Activated effector memory CD4-positive, alpha-beta T cell treated with anti-CD3 and anti-CD28 coated beads, Interleukin-2, amount 50 U/mL, for 16 hours (primary cell): ENCODE measurements at places on chromosomes 4 and X.

- no peak for DNase-seq
Observed at GRCh38 chr4:160371446-160371845, 1268.6 kb downstream of the RAPGEF2 start.

GRCh38 chrX:31219174-31219573 is 147.3 kb upstream of the FTHL17 start:
- DNase-seq, result no peak

- no peak for DNase-seq
Observed at GRCh38 chr4:2871911-2872310, 28.3 kb downstream of the ADD1 start.

GRCh38 chr4:40840985-40841571 is 91.3 kb downstream of the NSUN7 start:
- DNase-seq, result peak; percentile 88

DNA sequence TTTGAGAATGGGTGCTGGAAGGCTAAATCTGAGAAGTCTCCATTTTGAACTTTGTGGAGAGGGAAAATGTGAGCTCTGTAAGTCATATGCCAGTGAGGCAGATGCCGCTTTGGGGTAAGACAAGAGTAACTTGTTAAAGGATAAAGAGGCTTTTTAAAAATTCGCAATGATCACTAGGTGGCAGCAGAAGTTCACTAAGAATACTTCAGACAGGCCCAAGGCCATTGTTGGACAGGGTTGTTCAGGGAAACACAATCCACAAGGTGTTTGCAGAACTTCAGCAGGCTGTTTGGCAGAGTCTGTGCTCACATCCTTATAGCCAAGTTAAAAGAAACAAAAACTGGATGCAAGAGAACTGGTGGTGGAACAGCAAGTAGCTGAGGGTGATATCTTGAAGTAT is 13.7 kb upstream of the PIGA start:
- DNase-seq, result no peak

DNA sequence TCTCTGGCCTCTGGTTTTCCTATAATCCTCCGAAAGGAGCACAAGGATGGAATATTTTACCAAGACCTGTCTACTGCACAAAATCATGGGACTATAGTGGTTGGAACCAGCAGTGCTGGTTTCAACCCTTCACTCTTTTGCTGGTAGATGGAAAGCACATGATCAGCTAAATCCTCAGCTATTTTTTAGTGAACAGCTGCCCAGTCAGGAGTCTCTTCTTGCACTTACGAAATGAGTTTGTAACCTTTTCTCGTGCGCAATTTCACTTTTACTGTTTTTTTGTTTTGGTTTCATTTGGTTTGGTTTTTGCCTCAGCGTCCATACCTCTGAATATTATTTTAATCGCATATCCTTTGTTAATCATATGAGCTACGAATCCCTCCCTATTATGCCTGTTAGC is 418.5 kb upstream of the CPEB2 start:
- DNase-seq, result no peak

DNA sequence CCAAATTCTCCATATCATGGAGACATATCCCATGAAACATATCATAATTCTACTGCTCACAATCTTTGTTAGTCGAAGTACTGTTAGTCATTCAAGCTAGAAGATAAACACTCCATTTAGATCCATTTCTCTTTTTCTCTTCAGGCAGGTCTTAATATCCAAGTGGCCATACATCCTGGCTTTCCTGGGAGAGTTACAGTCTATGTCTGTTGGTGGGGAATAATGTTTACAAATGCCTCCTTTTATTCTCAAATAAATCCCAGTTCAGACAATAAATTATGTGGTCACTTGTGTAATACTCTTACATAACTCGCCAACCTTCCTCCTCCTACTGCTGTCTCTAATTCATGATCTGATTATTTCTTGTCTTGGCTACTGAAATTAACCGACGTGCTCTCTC is 82.1 kb downstream of the VCX3B start:
- DNase-seq, result no peak

DNA sequence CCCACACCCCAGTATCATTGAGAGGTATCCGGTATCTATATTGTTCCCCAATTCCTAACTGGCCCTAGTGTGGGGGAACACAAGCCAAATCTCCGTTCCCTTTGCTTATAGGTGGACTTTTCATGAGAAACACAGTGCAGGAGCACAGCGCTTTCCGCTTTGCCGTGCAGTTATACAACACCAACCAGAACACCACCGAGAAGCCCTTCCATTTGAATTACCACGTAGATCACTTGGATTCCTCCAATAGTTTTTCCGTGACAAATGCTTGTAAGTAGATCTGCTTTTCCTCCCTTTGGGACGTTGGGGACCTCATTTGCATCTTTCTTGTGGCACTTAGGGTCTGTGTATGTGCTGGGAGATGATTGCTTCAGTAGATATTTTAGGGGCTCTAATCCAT is 1.6 kb downstream of the GRIA3 start:
- no peak for DNase-seq

DNA sequence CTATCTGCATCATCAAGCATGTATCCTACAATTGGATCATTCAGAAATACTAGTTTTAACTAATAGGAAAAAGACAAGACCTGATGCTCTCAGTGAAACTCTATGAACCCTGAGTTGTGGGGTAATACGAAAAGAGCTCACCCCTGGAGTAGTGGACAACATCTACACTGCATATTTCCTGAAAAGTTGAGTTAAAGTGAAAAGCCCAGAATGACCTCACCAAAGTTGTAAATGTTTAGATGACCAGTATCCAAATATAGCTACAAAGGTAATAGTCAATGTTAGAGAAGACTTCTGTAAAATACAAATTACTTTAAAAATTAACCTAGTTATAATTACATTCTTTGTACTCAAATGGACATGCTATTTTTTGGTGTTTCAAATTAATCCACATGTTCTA is 52.8 kb upstream of the SRPX start:
- DNase-seq, result no peak

DNA sequence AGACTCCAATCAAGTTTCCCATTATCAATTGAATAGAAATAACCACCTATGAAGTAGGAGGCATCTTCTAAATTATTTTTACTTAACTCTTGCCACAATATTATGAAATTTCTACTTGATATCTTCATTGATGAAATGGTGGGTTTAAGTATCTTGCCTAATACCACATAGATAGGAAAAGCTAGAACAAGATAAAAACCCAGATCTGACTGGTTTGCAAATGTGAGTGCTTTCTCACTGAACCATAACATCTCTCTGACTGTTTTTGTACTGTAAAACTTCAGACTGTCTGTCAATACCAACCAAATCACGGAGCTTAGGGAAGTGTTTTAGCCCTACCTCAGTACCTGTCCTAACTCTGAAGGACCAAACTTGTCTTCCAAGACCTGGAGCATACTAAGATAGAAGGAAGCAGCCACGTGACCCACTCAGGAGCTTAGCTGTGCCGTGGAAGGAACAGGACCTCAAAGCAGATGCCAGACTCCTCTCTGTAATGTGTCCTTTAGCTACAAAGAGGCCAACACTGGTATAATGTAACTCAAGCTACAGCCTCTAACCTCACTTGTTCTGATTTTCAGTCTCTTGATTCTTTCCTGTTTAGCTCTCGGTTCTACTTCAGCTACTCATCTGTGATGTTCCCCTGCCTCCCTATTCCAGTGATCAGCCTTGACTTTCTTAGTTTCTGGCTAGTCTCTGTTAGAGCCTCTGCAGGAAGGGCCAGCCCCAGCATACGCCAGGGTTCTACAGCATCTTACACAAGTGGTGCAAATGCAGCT is 84.4 kb downstream of the LRP2BP start:
- DNase-seq, result no peak

GRCh38 chrX:112696481-112696880 is 16.7 kb upstream of the LHFPL1 start:
- no peak for DNase-seq

GRCh38 chr4:6277139-6277802 is 7.6 kb downstream of the WFS1 start:
- DNase-seq, result no peak

DNA sequence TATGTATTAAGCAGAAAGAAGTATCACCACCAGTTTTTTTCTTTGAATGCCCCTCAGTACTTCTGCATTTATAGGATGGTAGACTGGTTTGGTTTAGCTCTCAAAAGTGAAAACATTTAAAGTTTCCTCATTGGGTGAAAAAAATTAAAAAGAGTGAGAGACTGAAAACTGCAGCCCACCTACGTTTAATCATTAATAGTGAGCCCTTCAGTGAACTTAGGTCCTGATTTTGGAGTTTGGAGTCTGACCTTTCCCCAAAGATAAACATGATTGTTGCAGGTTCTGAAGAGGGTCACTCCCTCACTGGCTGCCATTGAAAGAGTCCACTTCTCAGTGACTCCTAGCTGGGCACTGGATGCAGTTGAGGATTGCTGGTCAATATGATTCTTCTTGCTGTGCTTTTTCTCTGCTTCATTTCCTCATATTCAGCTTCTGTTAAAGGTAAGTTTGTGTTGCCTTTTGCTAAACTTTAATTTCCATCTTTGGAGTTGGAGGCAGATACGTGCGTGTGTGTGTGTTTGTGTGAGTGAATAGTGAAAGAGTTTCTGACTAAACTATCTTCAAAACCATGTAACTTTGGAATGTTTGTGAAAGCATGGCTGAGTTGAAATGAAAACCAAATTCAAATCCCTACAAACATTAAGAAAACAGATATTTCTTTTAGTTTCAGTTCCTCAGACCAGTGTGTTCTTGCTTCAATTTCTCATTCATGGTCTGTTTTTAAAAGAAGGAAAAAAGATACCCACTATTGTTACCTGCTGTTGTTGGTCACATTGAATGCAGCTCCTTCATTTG is at the start of gene MTTP:
MTTP (plus strand) TSS at position 295 of the 795 bp plus-strand sequence; CDS start at position 381, 86 bp downstream.
- no peak for DNase-seq

- no peak for DNase-seq
Observed at GRCh38 chr4:73508651-73509050, 27.1 kb downstream of the AFM start.

- no peak for DNase-seq
Observed at GRCh38 chr4:78162821-78163220, 105.7 kb downstream of the FRAS1 start.

GRCh38 chr4:107876099-107876498 is 51.4 kb downstream of the SGMS2 start:
- DNase-seq, result no peak
